ENCODE measurements at places on chromosomes 4 and X.

DNA sequence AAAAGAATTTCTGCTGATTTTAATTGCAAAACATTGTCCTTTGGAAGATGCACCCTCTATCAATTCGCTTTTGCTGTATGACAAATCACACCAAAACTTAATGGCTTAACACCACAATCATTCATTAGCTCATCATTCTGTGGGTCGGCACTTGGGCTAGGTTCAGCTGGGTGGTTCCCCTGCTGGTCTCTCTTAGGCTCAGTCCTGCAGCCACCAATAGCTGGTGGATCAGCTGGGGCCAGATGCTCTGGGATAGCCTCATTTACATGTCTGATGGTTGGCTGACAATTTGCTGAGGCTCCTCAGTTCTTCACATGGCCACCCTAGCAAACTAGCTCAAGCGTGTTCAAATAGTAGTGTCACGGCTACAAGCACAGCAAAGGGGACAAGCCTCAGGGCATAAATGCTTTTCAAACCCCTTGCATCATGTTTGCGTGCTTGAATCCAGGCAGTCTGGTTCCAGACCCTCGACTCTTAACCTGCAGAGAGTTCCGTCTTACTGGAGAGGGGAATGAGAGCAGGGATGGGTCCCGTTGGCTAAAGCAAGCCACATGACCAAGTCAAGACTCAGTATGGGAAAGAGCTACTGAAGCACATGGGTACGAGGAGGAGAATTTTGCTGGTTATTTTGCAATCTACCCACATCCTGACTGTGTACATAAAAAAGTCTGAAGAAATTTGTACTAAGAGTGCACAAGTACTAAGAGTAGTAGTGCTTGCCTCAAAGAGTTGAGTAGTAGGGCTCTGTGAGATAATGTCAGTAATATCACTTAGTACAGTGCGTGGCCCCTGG, 7.5 kb upstream of the ACSL1 start:
- no peak for DNase-seq

DNA sequence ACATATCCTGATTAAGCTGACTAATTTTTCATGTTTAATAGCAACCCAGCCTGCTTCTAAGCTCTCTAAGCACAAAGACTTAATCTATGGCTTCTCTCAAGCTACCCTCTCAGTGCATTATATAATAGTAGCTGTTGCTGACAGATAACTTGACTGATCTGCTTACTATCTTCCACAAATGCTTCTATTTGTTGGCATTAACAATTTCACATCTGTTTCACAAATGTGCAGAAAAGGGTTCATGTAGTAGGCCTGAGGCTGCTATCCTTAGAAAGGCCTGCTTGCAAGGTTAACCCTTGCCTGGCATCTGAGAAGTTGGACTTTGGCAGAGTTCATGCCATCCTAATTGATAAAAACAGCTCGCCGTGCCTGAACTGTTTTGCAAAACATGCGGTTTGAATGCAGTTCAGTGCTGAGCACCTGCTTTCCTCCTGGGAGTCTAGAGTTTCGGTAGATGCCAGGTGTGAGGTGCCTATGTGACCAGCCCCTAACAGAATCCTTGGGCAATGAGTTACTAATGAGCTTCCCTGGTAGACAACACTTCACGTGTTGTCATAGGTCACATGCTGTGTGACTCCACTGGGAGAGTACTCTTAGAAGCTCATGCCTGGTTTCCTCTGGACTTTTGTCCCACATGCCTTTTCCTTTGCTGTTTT, 68.4 kb downstream of the NSG1 start:
- no peak for DNase-seq

DNA sequence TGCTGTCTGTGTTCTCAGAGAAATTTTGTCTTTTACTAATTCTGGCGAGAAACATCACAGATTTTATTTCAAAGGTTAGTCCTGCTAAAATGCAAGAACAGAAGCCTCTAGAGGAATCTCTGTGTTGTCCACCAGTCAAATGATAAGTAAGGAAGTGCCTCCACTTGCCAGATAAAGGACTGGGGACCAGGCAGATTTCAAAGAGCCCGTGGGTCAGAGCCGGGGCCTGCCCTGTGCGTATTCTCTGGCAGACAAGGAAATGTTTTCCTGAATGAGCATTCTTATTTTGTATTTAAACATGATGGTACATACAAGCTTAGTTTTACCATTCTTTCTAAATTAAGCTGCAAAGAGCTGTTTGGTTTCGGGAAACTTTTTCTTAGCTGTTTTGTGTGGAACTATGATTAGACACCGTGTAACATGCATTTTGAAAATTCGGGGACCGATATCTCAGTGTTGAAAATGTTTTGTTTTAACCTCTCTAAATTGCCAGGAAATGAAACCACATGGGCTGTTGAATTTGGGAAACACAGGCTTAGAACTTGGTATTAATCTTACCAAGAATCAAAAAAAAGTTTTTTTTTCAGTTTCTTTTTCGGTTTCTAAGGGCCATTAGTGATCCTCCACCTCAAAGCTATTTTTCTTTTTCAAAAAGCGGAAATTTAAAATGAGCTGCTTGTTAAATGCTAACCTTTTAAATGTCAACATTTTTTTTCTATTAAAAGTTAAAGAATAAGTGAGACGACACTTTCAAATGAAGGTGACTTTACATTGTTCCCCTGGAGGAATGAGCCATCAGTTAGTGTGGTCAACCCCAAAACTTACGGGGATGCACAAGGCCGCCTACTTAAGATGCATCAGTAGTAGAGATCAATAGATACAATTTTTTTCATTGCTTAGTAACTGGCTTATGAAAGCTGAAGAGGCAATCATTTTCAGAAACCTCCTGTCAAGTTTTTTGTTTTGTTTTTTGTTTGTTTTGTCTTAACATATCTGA, 89.6 kb upstream of the MTM1 start:
- DNase-seq = no peak

DNA sequence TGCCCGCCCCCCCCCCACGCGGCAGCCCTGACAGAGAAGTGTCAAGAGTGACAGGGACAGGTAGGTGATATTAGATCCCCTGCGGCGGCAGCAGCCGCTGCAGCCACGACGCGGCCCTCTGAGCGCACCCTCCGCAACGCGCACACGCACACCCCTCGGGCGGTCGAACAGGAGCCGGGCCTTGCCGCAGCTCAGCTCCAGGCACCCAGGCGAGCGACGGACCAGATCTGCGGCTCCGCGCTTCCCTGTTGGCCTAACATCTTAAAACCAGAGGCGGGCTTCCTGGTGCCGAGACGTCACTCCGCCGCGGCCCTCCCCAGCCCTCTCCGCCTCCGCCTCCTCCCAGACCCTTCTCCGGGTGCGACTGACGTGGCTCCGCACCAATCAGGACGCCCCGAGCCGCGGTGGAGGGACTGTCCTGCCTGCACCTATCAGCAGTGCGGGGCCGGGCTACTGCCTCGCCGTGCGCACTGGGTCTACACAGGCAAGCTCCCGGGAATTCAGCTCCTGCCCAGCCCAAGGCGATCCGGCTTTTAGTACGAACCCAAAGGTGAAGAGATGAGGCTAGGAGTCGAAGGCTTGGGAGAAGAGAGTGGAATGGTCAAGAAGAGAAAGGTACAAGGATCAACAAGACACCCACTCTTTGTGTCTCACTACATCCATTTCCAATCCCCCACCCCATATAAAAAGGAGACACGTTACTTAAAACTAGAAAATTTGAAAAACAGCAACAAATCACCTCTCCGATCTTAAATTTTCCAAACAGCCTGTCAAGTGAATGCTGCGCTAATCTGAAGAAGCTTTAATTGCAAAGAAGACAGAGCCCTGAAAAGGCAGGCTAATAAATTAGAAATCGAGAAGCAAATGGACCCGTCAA, at the start of gene PITX2:
Gene PITX2, minus strand, starts transcription at position 237 of the 877 bp plus-strand sequence. CDS start 617 bp downstream, outside the sequence.
- DNase-seq = peak; percentile 95

- DNase-seq = no peak
Measured at GRCh38 chr4:47050761-47051725, 19.7 kb downstream of the GABRB1 start.

- DNase-seq = no peak
Measured at GRCh38 chr4:57254754-57255153, 144.6 kb upstream of the IGFBP7 start.

GRCh38 chr4:45946699-45947098, 177.2 kb downstream of the GABRG1 start:
- no peak for DNase-seq

DNA sequence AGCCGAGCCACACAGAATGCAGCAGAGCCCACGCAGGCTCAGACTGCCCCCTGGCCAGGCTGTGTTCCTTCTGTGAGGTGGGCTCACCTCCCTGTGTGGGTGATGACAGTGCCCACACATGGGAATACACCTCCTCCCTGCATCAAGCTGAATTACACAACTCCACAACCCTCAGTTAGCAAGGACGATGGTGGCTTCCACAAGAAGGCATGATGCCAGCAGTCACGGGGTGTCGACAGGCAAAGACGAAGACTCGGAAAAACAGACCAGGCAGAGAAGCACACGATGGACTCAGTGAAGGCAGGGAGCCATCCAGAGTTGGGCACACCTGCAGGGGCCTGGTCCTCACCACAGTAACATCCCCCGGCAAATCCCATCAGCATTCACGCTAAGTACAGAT, 12.1 kb downstream of the LETM1 start:
- no peak for DNase-seq

GRCh38 chr4:176708771-176709311, 83.9 kb downstream of the VEGFC start:
- DNase-seq = no peak

GRCh38 chr4:84279678-84280077, 219.4 kb downstream of the NKX6-1 start:
- DNase-seq = no peak

GRCh38 chrX:152915541-152916241, 17.8 kb downstream of the ZNF185 start:
- DNase-seq = no peak

- no peak for DNase-seq
Measured at GRCh38 chr4:70041652-70042286, 8.5 kb upstream of the HTN1 start.

DNA sequence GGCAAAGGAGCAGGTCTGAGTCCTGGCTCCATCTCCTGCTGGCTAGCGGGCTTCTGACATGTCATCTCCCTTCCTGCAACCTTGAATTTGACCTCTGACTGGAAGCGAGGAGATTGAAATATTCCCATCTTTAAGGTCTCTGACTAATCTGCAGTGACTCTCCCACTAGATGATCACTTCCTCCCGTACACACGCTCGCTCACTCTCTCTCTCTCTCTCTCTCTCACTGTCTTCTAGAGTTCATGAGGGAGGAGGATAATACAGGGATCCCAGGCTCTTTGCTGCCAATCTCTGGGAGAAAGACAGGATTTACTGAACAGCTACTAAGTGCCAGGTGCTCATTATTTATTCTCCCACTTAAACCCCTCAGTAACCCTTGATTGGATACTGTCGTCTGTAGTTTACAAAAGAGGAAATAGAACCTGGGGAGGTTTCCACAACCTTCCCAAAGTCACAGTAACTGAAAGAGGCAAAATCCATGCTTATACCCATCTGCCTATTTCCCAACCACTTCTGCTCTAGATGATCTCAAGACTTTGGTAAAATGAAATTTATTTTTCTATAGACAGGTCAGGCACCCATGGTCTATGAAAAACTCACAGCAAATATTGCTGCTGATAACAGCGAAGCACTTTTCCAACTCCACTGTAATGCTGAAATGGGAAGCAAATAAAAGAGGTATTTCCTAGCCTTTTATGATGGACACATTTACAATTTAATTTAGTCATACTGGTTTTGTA, 193.5 kb upstream of the C1QTNF7 start:
- DNase-seq = no peak

GRCh38 chr4:37928426-37929416, 31.5 kb upstream of the PTTG2 start:
- DNase-seq = no peak

DNA sequence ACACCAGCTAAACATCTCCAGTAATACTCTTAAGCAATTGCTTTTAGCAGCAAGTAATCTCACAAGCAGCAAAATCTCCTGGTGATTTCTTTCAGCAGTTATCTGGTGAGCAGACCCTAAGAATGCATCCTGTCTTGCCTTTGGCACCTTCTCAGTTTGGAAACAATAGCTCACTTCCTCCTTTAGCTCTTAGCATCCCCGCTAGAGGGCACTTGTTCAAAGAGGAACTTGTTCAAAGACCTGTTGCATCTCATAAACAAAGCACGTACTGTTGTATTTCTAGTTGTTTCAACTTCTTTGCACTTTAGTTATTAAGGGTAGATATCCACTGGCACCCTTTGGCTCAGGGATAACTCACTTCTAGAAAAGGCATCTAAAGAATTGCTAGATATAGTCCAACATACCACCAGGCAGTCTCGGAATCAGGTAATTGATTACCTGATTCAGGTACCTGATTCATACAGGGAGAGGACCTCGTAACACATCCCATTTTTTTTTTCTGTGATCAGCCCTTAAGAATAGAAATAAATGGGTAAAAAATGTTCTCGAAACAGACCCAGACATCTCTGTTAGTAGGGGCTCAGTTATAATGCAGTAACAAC, 81.9 kb upstream of the QRFPR start:
- peak; percentile 81 for DNase-seq

DNA sequence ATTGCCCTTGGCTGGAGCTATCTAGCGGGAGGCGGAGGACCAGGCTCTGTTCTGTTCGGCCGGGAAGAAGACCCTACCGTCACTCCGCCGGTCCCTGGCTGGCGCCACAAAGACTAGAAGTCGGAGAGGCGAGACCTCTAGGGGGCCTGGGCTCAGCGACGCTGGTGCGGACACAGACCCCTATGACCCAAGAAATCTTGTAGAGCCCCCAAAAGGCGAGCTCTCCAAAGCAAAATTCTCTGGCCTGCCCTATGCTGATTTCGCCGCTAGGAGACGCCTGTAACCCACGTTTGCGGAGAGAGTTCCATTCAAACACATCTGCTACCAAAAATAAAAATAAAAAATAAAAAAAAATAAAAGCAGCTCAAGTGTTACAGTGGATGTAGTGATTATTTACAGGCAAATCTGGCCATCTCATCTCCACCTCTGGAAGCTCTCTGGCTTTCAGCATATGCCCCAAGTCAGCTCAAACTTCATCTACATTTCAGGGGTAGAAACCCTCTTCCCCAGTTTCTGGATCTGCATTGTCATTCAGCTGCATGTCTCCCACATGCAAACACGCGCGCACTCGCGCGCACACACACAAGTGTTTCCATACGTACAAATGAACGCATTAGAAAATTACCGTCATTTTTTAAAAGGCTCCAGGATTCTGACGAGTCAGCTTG, 2.4 kb upstream of the PCDH10 start:
- no peak for DNase-seq

DNA sequence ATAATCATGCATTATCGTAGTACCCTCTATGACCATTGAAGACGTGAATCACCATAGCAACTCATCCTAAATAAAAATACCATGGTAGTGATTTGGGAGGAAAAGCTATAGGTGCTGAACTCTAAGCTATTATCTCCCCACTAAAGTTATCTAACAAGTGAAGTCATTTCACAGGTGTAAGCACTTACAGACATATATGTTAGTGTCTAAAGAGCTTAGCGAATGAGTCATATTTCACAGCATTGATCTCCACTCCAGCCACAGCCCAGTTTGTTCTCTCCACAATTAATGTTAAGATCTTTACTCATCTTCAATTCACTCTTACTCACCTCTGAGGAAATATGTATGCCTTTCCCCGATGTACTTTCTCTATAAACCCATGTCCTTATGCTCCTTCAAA, 57.0 kb downstream of the DCAF8L1 start:
- no peak for DNase-seq

DNA sequence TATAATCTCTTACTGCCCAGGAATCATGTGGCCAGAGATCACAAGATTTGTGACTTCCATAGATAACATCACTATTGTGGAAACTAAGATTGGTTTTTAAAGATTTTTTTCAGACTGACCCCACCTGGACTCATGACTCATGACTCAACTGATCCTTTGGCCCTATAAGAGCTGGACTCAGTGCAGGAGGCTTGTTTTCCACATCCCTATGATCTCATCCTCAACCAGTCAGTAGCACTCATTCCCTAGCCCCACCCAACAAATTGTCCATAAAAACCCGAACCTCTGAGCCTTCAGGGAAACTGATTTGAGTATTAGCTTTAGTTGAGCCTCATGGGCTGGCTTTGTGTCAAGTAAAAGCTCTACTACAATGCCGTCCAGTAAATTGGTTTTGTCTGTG, 7.9 kb upstream of the NOCT start:
- no peak for DNase-seq

Data from stomach (tissue), 19 donors.